ENCODE measurements at places on chromosomes 11 and 22.

DNA sequence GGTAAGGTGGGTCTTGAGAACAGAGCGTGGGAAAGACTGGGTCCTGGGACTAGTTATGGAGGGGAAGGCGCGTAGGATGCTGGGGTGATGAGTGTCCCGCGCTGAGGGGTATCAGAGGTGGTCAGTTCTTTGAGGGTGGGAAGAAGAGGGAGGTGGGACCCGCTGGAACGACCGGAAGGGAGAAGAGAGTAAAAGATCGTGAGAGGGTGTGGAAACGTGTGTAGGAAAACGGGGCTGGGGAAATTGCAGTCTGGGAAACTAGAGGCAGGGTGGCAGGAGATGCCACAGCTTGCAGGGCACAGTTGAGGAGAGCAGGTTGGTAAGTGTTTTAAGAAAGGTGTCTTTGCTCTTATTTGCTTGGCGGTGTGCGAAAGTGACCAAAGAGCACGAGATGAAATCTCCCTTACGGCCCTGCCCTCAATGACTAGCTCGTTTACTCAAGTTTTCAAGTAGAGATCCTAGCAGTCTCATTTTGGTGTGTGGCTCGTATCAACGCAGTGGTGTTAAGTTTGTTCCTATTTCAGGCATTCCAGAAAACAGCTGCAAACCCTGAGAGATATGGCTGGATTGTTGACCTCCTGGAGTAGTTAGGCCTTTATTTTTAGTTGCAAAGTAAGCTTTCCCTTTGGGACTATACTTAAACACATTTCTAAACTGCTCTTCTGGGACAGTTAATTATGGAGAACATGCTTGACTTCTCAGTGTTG, 615 bp downstream of the STT3A start:
- no peak for DNase-seq

GRCh38 chr11:98047647-98048046, 973.1 kb upstream of the CNTN5 start:
- DNase-seq = no peak

- DNase-seq = no peak
These were observed 49.9 kb upstream of the WNT7B start for GRCh38 chr22:46026899-46027210.

- DNase-seq = no peak
These were observed 52.3 kb downstream of the SLC36A4 start for GRCh38 chr11:93145390-93145915.

DNA sequence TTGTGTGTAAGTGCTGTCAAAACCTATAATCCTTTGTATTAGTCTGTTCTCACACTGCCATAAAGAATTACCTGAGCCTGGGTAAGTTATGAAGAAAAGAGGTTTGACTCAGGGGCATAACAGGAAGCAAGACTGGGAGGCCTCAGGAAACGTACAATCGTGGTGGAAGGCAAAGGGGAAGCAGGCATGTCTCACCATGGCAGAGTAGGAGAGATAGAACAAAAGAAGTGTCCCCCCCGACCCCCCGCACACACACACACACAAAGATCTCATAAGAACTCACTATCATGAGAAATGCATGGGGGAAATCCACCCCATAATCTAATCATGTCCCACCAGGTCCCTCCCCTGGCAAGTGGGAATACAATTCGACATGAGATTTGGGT, 2.3 kb upstream of the USP28 start:
- DNase-seq = no peak

DNA sequence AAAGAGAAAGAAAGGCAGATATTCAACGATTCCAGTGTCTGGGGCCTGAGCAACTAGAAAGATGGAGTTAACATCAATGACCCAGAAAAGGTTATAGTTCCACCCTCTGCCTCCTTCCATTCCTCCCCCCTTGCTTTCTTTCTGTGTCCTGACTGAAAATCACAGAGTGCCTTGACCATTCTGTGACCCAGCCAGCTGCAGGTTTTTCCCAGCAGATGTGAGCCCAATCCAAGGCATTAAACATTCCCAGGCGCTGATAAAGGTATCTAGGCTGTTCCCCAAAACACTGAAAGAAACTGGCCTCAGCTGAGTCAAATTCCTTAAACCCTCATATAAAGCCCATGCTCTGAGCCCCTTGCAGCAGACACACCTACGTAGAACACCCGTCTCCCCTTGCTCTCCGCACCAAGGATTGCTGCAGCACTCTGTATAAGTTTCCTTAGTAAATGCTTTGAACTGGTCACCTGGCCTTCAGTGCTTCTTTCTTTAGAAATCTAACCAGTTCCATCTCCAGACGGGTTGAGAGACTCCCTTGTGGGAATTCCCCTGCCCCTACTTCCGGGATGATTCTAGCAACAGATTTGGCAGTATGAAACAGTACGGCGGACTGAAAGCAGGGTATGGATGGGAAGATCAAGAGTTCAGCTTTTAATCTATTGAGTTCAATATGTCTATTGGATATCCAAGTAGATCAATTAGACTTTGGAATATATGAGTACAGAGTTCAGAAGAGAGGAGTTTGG, 48.8 kb upstream of the ZC3H12C start:
- no peak for DNase-seq

DNA sequence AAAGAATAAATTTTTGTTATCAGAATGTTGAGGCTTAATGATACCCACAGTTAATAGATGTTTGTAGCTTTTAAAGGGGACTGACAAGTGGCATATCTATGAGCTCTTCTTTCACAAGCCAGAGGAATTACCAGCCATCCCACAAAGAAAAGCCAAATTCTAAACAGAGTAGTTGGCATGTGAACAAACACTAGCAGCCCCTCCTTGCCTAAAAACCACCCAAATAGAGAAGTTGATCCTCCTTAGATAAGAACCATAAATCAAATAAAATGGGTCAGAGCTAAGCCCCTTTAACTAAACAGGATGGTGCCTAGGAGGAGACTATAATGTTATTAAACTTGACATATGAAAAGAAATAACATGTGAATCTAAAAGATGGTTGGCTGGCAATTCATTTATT, 11.4 kb downstream of the LPXN start:
- no peak for DNase-seq

DNA sequence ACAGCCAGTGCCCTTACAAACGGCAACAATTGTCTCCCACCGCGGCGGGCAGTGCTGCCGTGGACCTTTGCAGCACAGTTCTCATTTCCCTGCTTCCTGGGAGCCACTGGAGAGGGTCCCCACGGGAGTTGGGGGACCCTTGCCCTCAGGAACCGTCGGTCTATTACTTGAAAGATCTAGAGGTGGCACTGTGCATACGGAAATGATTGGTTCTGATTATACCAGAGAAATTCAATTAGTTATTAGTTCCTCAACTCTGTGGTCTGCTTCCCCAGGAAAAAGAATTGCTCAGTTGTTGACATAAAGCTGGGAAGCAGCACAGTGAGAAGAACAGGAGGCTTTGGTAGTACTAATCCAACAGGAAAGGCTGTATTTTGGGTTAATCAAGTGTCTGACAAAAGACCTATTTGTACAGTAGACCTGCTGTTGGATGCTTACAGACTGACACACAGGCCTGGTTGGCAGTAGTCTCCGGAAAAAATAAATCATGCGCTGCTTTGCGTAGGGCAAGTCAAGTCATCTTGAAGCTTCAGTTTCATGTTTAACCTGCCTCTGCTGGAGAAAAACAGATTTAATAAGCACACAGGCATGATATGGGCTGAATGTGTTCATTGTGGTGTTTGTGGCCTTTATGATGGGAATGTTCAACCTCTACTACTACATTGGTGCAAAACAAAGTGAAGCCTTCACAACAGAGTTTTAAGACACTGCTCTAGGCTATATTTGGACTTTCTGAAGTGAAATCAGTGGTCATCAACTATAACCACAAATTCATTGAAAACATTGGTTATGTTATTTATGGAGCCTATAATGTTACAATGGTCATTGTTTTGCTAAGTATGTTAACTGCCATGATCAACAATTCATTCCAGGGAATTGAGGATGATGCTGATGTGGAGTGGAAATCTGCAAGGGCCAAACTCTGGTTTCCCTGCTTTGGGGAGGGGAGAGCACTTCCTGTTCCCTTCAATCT, 54.6 kb upstream of the SC5D start:
- DNase-seq = no peak

GRCh38 chr11:3123761-3124733, 41.1 kb downstream of the OSBPL5 start:
- DNase-seq = no peak

GRCh38 chr11:134485316-134485715, 73.3 kb upstream of the B3GAT1 start:
- DNase-seq = no peak

GRCh38 chr22:29702000-29702930, 17.5 kb upstream of the CABP7 start:
- peak; percentile 39 for DNase-seq

DNA sequence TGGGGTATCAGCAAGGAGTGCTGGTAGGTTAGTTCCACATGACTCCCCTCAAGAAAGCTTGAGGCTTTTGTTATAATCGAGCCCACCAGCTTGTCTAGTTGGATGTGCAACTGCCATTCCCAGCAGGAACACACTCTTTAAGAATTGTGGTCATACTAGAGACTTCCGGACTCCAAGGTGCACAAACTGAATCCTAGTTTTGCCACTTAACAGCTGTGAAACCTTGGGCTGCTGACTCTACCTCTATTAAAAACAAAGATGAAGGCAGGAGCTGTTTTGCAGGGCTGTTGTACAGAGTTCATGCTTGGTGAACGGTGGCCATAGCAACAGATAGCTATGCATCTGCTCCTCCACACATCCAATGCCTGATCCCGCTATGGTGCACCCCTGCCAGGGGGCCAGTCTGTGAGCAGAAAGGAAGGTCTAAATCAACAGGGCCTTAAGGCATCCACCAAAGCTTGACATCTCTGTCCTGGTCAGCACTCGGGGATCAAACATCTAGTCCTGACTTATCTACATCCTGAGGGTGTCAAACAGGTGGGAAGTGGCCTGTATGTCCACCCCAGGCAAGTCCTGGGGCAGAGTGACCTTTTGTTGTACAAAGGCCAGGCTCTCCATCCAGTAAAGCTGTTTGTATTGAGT, 36.4 kb downstream of the DKK3 start:
- no peak for DNase-seq

- peak; percentile 40 for DNase-seq
These were observed 901 bp upstream of the KMT2A start for GRCh38 chr11:118435290-118435892.

Measured in cerebellar nuclear complex (tissue), 1 donor.